Stimulated activated CD4-positive, alpha-beta T cell treated with anti-CD3 and anti-CD28 coated beads, Interleukin-1b, Interleukin-23, amount 100 ng/mL, for 1 hour (primary cell): ENCODE measurements at places on chromosomes 2 and 18.

- no peak for DNase-seq
Measured at GRCh38 chr2:974054-974453, 23.4 kb downstream of the SNTG2 start.

GRCh38 chr2:74148457-74149246, 940 bp upstream of the BOLA3 start:
- no peak for DNase-seq

- DNase-seq, result no peak
Measured at GRCh38 chr2:206855585-206856433, 83.5 kb upstream of the CPO start.

GRCh38 chr2:54289917-54290316, 33.9 kb upstream of the TSPYL6 start:
- no peak for DNase-seq

GRCh38 chr18:27921904-27922751, 254.8 kb downstream of the CDH2 start:
- no peak for DNase-seq

DNA sequence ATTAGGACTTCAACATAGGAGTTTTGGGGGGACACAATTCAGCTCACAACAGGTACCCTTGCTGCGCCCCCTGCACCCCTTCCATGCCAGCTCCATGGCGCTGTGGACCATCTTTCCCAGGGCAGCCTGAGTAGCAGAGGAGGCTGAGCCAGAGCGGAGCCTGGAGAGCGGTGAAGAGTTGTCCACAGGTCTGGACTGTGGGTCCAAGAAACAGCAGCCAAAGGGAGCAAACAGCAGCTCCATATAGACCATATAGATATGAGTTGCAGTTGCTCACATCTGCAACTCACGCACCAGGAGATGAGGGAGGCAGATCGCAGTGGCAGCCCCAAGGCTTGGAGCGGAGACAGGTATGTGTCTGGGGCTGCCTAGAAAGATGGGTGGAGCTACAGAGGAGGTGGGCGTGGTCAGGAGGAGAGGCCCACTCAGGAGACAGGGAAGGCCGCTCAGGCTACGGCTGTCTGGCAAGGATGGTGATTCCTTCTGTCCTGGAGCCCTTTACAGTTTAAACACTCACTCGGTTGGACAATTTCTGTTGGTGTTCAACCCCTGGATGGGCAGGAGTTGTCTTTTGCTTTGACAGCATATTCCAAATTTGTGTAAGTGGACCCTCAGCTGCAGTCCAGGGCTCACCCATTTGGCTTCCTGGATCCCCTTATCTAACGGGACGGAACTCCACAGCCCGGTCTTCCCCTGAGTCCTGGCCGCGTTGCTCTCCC, 155.1 kb downstream of the LPIN1 start:
- DNase-seq, result no peak

DNA sequence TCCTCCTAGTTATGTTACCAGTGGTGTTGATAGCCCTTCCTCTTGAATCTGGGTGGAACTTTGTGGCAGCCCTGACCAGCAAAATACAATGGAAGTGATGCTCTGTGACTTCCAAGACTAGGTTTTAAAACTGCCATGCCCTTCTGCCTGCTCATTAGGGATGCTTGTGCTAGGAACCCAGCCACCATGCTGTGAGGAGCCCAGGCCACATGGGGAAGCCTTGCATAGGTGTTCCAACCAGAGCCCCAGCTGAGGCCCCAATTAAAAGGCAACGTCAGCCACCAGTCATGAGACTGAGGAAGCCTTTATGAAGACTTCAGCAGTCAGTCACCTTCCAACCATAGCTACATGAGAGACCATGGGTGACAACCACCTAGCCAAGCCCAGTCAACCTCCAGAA, 14.0 kb upstream of the MAPRE2 start:
- no peak for DNase-seq

DNA sequence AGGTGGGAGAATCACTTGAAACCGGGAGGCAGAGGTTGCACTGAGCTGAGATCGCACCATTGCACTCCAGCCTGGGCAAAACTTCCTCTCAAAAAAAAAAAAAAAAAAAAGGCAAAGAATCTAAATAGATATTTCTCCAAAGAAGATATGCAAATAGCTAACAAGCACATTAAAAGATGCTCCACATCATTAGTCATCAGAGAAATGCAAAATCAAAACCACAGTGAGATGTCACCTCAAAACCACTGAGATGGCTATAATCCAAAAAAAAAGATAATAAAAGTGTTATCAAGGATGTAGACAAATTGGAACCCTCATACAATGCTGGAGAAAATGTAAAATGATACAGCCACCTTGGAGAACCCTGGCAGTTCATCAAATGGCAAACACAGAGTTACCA, 8.4 kb downstream of the ST8SIA5 start:
- no peak for DNase-seq

GRCh38 chr18:12939162-12939561, 8.6 kb upstream of the SEH1L start:
- DNase-seq, result no peak
